ENCODE measurements at places on chromosomes 1 and 21. TPM values are rescaled to one million over a fixed set of nuclear protein-coding genes. Genes with fewer than 3 reads are reported as not detected.

CCDC30 gene
- total RNA-seq, result 0.65 TPM

KIF2C gene
- 14.2 TPM for total RNA-seq

TRIM67 gene
- total RNA-seq, result not detected

NLRP3 gene
- 0.76 TPM for total RNA-seq

ACTL8 gene
- not detected for total RNA-seq

HES3 gene
- not detected for total RNA-seq

OR2T8 gene
- total RNA-seq, result not detected

SH2D1B gene
- not detected for total RNA-seq

PYHIN1 gene
- total RNA-seq, result not detected

OR6N1 gene
- total RNA-seq, result not detected

AMY1A gene
- total RNA-seq, result not detected

CHI3L1 gene
- 0.22 TPM for total RNA-seq

CRYAA gene
- not detected for total RNA-seq

BARHL2 gene
- not detected for total RNA-seq

YBX1 gene
- 665 TPM for total RNA-seq

TFF3 gene
- total RNA-seq, result not detected

CD34 gene
- not detected for total RNA-seq

S100A7 gene
- total RNA-seq, result not detected

PTGER3 gene
- 0.63 TPM for total RNA-seq

F5 gene
- not detected for total RNA-seq
